ENCODE measurements at places on chromosomes 3 and 15.

GRCh38 chr3:65083240-65083639 lies 395.4 kb upstream of the ADAMTS9 start:
- no peak for DNase-seq
- no peak overlapping the region for H3K4me3 ChIP-seq
- no peaks in the 10 kb centered on the region for H3K36me3 ChIP-seq
- no peak overlapping the region for H3K27ac ChIP-seq

GRCh38 chr3:149042789-149043386 lies 43.4 kb downstream of the HLTF start:
- H3K4me3 ChIP-seq = no peak overlapping the region
- no peak overlapping the region for H3K27ac ChIP-seq
- DNase-seq = no peak
- no peaks in the 10 kb centered on the region for H3K27me3 ChIP-seq
- H3K36me3 ChIP-seq = peaks cover 22% of the 10 kb centered on the region
- peaks cover 5% of the 10 kb centered on the region for H3K4me1 ChIP-seq

DNA sequence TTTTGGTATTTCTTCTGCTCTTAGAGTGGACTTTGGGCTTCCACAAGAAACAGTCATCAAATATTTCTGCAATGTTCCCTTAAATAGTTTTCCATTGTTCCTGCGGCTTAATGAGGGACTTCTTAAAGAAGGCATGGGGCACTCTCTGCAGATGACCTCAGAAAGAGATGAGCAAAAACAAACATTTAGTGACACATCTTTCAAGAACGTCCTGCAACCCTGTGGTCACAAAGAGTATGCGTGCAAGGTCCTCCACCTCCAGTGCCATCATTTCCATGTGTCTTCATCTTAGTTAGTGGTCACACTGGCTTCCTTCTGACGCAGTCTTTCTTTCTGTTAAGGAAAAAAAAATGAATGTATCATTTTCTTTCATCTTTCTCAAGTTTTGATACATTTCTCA lies 56.2 kb downstream of the GREM1 start:
- H3K4me1 ChIP-seq = no peaks in the 10 kb centered on the region
- no peak for DNase-seq
- no peaks in the 10 kb centered on the region for H3K27me3 ChIP-seq

- H3K27ac ChIP-seq = no peak overlapping the region
- peak; percentile 66 for DNase-seq
- H3K4me1 ChIP-seq = peaks cover 24% of the 10 kb centered on the region
- H3K4me3 ChIP-seq = peak overlapping the region; percentile 34
Measured at GRCh38 chr3:127426444-127427153, 138.8 kb upstream of the PRR20G start.

DNA sequence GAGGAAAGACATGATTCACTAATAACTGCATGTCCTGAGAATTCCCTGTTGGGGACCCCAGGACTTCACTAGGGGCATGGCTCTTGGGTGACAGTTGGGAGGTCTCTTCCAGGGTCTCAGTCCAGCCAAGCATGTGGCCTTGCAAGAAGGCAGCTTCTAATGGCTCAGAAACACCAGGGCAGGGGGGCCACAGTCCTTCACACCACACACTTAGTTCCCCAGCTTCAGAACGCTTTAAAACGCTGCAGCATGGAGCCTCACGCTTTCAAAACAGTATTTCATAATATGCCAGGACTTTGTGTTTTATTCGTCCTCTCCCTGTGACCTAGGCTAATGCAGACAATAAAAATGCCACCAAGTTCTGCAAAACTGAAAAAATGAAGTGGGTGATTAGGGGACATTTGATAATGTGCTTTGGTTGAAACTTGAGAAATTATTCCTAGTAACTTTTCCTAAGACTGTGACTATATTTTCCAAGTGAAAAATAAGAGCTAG lies 48.4 kb upstream of the LIMD1 start:
- H3K36me3 ChIP-seq = peaks cover 15% of the 10 kb centered on the region
- peaks cover 13% of the 10 kb centered on the region for H3K4me1 ChIP-seq
- no peak overlapping the region for H3K27ac ChIP-seq
- no peak overlapping the region for H3K4me3 ChIP-seq
- DNase-seq = no peak

Measured in type B pancreatic cell (in vitro differentiated cells).